ENCODE measurements at places on chromosomes 7 and 10.

GRCh38 chr10:21195252-21195651 is 298.1 kb upstream of the NEBL start:
- no peak for DNase-seq

DNA sequence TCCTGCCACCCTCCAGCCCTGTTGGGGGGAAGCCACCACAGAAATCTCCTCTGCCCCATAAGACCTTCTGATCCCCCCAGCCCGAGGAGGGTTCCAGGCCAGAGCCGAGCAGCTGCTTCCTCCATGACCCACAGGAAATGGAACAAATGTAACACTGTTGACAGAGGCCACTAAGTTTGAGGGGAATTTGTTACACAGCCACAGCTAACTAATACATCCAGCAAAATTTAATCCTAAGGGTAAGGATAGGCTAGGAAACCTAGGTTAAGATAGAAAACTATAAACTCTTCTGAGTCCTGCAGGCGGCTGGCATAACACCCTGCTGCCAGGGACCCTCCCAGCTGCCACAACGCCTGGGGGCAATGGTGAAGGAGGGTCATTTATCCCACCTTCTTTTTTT is 66.8 kb upstream of the PDGFA start:
- no peak for DNase-seq

DNA sequence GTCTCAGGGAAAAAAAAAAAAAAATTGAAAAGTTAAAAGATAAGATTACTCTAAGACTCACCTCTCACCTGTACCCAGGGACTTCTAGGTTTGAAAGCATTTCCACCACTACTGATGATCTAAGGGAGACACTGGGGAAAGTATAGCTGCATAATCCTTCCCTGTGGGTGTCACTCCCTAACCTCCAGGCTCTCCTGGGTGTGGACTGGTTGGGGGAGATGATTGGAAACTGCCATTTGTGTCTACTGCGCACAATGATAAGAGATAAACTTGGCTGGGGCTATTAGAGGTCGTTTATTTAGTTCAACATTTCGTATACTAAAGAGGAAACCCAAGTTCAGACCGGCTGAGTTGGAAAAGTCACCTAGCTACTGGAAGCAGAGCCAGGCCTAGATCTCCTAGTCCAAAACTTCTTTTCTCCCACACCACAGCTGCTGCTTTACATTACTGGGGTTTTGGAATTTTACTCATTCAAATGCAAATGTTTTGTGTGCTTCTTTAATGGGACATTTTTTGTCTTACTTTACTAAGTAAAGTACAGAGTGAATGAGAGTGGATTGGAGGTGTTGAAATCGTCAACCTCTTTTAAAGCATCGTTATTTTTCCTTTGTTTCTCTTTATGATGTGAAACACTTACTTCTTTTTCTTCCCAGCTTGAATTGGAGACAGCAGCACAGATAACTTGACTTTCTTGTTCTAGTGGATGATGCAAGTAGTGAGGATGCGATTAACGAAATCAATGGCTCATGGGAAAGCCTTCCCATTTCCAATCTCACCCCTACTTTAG is 22.3 kb upstream of the SEC61G start:
- DNase-seq: no peak

- DNase-seq: no peak
Measured at GRCh38 chr7:73969991-73970390, 58.0 kb upstream of the ELN start.

DNA sequence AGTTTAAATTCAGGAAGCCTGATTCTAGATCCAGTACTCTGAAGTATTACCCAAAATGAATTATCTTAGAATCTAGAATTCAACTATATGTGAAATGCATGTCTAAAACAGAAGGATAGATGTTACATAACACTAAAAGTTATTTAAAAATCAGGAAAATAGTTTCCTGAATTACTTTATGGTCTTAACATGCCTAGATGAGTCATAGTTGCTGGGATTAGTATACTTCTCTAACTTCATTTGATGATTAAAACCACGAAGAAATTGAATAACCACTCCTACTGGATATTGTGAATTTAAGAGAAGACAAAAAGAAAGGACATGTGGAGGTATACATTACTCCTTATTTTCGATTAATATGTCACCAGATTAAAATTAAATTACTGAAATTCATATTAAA is 65.5 kb downstream of the ATAD1 start:
- no peak for DNase-seq

- DNase-seq: no peak
Measured at GRCh38 chr7:141475679-141476078, 75.5 kb upstream of the AGK start.

GRCh38 chr10:52951824-52952223 is 179.2 kb upstream of the MBL2 start:
- DNase-seq: peak; percentile 31

GRCh38 chr10:1228467-1228975 is 172.3 kb downstream of the WDR37 start:
- no peak for DNase-seq

GRCh38 chr7:116702046-116702785 is 30.2 kb downstream of the MET start:
- DNase-seq: no peak

- no peak for DNase-seq
Measured at GRCh38 chr10:62056698-62057097, 155.2 kb downstream of the ARID5B start.

DNA sequence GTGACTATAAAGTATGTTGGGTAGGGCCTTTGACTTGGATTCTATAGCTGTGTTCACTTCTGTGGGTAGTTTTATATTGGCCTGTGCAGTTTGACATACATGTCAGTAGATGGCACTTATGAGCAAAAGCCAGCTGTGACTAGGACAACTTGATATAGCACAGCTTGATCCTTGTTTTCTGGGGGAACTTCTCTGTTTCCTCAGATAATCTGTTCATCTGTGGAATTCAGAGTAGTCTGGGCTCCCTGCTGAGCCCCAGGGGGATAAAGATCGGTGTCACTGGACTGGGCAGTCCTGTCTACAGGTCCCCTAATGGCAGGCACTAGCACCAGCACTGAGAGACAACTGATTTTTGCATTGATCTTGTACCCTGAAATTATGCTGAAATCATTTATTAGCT is 25.4 kb downstream of the CYP2C9 start:
- peak; percentile 89 for DNase-seq

- DNase-seq: no peak
Measured at GRCh38 chr10:26909753-26910152, 49.0 kb upstream of the ABI1 start.

DNA sequence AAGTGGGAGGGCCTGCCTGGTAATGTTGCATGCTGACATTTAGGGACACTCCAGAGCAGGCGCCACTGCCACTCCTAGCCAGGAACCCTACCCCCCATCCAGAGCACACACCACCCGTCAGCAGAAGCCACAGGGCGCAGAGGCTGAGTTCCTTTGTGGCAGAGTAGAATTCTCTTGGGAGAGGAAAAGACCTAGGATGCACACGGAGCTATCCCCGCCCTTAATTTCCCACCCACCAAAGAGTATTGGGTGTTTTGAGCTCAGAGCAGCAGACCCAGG is 702 bp upstream of the INSYN2A start:
- no peak for DNase-seq

DNA sequence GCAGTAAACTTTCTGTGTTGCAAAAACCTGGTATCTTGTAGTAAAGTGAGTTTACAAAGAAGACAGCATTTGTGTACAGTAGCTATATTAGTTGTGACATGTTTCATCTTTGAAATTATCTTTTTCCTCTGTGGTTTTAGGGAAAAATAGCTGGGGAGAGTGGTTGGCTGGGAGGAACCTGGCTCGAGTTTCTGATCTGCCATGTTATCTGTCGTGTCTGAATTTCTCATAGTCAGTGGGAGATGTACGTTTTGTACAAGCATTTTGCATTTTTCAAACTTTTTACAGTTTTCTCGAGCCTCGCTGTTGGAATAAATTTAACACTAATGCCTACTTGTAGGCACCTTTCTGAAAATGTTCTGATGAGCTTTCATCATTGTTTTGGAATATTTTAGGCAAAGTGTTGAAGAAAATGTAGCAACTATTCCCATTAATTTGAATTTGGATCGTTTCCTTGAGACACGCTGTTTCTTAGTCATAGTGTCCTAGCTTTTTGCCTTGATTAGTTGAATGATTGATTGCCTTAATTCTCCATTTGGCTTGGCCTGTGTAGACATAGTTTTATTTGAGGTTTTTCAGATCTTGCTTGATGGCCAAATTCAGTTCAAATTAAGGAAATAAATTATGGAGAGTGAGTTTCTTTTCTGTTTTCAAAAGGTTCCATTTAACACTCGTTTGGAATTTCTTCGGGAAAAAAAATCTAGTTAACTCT is 65.1 kb downstream of the CAMK1D start:
- no peak for DNase-seq

- DNase-seq: no peak
Measured at GRCh38 chr7:55474944-55475854, 97.1 kb downstream of the VOPP1 start.
